ENCODE measurements at places on chromosomes 7 and 10.

DNA sequence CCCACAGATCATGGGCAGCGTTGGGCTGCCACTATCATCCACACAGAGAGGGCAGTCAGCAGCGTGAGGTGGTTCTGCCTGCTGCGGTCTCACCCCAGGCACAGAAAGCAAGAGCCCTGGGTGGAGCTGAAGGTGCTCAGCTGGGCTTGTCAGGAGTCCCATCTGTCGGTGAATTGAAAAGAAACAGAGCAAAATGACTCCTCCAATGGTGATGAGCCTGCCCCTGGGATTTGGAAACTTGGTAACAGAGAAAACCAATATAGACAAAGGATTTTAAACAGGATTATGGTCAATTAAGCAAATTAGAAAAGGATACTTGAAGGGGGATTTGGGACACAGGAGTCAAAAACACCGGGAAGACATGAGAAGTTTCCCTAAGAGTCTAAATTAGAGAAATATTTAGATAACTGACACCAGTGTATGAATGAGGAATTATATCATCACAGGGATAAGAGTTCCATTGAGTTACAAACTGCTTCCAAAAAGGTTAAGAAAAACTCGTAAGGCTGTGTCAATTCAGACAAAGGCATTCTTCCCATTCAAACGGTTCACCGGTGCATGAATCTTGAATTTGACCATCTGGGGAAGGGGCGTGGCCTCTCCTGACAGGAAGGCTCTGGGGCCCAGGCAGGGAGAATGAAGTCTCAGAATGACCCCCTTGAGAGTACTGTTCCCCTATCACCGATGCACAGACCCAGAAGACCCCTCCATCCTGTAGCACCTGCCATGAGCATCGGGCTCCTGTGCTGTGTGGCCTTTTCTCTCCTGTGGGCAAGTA lies 70.0 kb upstream of the PRSS58 start:
- DNase-seq, result no peak

DNA sequence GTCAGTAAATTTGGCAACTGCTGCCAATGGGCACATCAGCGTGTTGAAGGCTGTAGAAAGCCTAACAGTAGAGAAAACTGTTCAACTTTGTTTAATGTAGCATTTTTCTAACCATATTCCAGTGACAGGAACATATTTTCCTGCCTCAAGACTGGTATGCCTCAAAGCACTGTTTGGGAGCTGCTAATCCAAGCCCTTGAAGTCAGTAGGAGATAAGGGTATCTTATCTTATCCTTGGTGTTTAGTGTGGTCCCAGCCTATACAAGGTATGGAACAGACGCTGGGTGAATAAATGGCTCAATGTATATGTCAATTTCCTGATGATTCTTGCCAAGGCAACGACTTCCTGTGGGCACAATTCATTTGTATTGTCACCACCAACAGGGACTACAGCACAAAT lies 97.5 kb upstream of the CREB5 start:
- DNase-seq, result no peak

DNA sequence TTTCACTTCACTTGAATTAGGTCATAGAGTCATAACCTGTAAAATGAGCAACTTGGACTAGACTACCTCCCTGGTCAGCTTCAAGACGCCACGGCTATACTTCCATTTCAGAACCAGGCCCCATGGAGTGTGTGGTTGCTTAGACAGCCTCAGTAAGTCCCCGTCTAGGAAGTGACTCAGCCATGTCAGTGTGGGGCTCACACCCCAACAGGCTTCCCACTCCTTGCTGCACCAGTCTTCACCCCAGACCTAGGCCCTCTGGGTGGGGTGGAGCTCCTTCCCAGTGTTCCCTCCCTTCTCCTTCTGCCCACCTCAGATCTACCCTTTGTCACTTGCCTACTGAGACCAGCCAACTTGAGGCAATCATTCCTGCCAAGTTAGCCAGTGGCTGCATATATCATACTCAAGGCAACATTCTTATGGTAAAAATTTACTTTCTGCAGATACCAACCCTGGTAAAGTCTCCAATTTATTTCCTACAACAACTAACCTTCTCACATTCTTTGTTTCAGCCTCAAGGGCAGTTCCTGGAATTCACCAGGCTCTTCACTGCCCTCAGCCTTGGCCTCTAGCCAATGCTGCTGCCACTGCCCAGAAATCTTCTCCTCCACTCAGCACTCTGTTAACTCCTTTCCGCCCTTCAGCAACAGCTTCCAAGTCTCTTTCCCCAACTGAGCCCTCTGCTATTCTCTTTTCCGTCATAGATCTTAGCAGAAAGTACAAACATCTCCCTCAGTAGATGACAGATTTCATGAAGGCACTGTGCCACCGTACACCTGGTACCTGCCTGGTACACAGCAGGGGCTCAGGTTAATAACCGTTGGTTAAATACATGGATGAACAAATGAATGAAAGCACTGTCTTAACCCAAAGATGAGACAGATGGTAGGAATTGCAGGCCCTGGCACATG lies 31.3 kb upstream of the ZNRF2 start:
- peak; percentile 16 for DNase-seq

- DNase-seq, result no peak
Measured at GRCh38 chr10:131896403-131896802, 4.4 kb upstream of the PPP2R2D start.

- DNase-seq, result no peak
Measured at GRCh38 chr7:54559401-54559800, 17.2 kb downstream of the VSTM2A start.

- peak; percentile 65 for DNase-seq
Measured at GRCh38 chr7:99267481-99267840, 5.2 kb upstream of the MYH16 start.

GRCh38 chr7:42197451-42197850 lies 39.6 kb downstream of the GLI3 start:
- peak; percentile 78 for DNase-seq

- DNase-seq, result peak; percentile 81
Measured at GRCh38 chr10:89563861-89564478, 28.6 kb upstream of the SLC16A12 start.

DNA sequence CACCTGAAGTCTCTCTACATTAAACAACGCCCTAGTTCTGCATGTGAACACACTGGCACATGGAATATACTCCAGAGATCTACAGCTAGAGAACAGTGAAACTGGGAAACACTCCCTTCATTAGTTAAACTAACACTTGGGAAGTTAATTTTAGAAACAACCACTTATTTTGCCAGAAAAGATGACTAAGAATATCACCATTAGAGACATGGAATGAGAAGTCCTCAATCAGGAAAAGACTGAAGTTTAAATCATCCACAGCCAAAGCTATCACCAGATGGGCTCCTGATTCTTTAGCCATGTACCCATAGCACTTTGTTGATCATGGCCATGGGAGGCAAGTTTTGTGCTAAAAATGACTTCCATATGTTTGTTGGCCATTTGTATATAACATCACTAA lies 719.5 kb downstream of the KCNMA1 start:
- no peak for DNase-seq
